ENCODE measurements at places on chromosomes 3 and 15.

DNA sequence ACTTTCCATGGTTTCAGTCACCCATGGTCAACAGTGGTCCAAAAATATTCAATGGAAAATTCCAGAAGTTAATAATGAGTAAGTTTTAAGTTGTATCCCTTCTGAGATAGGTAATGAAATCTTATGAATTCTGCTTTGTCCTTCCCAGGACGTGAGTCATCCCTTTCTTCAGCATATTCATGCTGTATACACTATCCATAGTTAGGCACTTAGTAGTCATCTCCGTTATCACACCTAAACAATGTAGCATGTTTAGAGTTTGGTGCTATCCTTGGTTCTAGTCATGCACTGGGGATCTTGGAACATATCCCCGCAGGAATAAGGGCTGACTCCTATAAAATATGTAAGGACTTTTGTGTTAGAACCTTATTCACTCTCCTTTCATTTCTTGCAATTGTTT lies 153.2 kb downstream of the UNC13C start:
- no peak for DNase-seq

- no peak for DNase-seq
Observed at GRCh38 chr3:191151653-191152052, 47.4 kb upstream of the OSTN start.

DNA sequence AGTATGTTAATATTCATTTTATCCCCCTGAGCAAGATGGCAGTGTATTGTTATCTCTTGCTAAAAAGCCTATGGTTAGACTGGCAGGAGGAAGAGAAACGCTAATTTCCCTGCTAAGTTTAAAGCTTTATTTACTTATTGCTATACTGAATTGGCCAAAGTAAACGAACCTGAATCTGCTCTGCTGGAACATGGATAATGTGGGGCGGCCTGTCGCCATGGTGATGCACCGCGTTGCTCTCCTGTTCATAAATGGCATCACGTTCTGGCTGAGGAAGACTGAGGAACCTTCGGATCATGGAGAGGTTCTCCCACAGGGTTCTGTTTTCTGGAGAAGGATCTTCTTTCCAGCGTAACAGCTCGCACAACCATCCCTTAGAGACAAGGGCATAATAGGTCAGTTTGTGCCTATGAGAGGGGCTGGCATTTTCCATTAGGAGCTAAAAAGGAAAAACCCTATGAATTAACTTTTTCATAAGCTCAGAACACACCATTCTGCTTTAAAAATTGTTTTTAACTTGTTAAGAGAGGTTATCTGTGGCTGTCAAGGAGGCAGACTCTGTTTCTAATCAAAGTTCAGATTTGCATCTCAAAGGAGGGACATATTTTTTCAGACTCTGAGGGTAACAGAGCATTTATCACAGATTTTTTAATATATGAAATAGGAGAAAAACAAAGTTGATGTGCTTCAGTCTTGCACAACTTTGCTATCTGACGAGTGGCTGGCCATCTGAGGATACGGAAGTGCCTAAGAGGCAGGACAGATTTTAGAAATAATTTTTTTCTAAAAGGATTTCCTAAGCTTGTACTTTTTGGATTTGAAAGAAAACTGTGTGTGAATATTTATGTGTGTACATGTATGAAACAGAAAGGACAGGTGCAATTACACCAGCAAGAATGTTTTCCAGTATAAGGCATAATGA lies 73.1 kb downstream of the SATB1 start:
- no peak for DNase-seq

DNA sequence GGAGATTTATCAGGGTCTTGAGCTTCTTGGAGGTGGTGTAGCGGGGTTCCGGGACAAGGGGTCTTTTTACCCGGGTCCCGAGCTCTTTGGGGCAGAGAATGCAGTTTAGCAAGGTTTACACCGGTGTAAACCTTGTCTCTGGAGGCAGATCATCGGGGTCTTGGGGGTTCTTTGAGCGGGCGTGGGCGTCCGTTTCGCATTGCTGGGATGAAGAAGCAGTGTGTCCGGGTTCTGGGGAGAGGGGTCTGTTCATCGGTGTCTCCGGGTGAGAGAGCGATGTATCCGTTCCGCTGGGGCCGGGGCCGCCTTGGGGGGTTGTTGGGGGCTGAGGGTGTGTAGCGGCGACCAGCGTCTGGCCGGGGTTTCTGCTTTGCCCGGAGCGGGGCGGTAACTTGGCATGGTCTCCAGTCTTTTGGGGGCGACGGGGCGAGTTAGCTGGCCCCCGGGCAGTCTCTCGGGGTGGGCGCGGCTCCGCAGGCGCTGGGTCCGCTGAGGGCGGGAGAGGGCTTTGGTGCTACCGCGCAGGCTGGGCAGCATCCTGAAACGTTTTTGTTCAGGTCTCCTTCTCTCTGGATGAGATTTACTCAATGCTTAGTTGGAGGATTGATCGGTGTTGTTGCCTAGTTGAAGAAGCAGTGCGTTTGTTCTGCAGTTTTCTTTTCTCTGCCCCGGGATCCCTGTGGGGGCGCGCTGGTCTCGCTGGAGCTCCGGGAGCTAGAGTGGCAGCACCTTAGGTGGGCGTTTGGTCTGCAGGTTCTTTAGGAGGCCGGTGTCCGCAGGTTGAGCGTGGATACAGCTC lies 843 bp downstream of the GLCE start:
- DNase-seq: peak; percentile 43

- DNase-seq: no peak
Observed at GRCh38 chr3:98991393-98991792, 89.9 kb upstream of the DCBLD2 start.

- no peak for DNase-seq
Observed at GRCh38 chr3:45555666-45556065, 38.9 kb upstream of the LIMD1 start.

GRCh38 chr15:29822100-29822683 lies at the start of gene TJP1:
TSS of gene TJP1 (minus strand) at chr15:29822468. CDS start at chr15:29822028, 440 bp downstream.
- DNase-seq: no peak

DNA sequence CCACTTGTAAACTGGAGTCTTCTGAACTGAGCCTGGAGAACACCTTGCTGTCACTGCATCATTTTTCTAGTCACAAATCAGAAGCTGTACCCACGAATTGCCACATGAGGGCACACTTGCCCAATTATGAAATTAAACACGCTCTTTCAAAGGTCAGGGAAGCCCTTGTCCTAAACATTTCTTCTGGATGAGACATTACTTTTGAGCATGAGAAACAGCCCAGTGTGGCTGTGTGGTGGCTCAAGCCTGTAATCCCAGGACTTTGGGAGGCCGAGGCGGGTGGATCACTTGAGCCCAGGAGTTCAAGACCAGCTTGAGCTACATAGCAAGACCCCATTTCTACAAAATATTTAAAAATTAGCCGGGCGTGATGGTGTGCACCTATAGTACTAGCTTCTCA lies 27.5 kb upstream of the CFAP161 start:
- peak; percentile 57 for DNase-seq

Measured in activated naive CD4-positive, alpha-beta T cell treated with anti-CD3 and anti-CD28 coated beads, Interleukin-2, amount 10 ng/mL, durations not matched to agents 7 days and 5 days (primary cell).